ENCODE measurements at places on chromosomes 1 and 21.

DNA sequence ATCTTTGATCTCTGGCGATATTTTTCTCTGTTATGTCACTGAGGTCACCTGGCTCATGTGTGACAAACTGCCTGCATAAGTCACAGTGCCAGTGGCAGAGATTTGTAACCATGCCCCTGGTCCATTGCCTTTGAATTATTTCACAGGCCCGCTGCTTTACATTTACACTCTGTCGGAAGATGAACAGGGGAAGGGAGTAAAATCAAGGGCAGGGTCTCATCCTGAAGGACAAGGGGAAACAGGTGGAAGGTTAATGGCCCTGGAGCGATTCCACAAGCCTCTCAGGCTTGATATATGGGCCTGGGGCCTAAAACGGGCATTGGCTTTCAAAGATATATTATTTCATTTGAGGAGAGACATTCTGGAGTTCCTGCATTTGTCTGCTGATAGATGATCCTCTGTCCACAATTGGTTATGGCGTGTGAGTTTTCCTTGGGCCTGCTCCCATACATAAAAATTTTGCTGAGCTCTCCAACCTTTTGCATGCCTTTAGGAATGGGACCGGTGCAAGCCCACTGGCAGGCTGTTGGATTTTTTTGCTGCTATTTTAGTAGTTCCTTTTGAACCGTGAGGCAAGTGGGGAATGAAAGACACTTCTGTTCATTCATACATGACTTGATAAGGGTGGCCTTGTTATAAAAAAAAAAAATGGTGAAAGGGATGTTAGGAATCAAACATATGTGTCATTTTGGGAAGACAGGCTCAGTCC lies 51.9 kb downstream of the NR5A2 start:
- no peak for DNase-seq

GRCh38 chr1:204652497-204652896 lies 33.0 kb downstream of the LRRN2 start:
- DNase-seq, result no peak

DNA sequence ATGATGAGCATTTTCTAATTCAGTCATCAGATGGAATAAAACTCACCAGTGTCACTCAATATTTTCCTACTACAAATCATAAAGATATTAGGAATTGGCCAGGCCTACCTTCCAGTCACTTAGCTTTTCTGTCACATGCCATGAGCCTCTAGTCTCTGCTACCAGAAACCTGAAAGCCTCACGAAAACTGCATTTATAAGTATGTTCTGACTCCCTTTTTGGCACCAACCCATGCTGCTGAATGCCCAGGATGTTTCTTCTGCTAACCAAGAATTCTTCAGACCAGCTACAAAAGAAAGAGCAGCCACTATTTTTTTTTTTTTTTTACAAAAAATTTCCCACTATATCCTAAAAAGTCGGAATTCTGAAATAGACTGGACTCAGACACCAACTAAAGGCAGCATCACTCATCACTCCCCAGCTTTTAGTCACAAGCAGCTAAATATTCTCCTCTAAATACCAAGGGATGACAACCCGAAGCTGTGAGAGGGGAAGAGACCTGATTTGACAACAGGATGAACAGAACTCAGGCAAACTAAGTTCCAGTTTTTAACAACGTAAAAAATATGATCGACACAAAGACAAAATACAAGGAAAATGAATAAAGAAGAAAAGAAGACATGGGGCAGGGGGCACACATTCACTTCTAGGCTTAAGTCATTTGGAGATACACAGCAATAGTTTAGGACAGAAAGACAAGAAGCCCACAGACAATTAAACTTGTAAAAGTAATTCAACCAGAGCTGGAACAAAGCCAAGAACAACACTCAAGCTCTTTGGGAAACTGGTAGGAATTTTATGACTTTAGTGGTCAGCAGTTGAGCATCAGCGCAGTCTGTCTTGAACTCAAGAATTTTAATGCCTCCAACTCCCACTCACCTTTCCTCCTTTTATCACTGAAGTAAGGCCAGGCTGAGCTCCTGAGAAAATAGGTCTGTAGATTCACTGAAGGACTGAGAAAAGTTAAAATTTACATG lies 1.7 kb downstream of the DCAF8 start:
- no peak for DNase-seq

DNA sequence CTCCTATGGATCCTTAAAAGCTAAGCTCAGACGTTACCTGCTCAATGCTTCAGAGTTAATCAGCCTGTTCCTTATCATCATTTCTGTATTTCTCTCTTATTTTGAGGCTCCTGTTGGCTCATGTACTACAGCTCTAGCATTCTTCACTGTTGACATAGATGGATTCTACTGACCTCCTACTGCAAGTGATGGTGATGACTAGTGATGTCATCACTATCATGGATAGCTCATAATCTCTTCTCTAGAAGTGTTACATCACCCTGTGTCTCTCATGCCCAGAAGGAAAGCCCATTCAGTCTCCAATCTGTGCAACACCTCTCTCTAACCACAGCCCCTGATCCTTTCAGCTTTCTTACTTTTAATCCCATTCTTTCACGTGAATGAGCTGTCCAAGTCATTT lies 168.2 kb upstream of the DPT start:
- no peak for DNase-seq

GRCh38 chr1:170959385-170959784 lies 24.1 kb downstream of the MROH9 start:
- DNase-seq, result no peak

DNA sequence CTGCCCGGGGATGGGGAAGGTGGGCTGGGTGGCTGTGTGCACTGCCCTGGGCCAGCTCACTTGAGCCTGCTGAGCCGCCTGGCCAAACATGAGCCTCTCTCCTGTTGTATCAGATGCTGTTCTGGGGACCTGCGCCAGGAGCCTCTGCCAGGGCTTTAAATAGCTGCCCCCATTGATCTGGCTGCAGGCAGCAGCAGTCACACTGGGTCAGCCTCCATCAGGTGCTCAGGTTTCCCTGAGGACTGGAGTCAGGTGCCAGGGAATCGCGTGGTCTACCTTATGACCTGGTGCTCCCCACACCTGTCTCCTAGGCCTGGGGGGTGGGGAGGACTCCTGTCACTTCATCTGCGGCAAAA lies 700 bp upstream of the CCDC28B start:
- peak; percentile 89 for DNase-seq

- DNase-seq, result no peak
Measured at GRCh38 chr1:119290297-119290696, 78.3 kb upstream of the HAO2 start.

GRCh38 chr21:39387461-39388037 lies 38.7 kb upstream of the HMGN1 start:
- DNase-seq, result peak; percentile 93

DNA sequence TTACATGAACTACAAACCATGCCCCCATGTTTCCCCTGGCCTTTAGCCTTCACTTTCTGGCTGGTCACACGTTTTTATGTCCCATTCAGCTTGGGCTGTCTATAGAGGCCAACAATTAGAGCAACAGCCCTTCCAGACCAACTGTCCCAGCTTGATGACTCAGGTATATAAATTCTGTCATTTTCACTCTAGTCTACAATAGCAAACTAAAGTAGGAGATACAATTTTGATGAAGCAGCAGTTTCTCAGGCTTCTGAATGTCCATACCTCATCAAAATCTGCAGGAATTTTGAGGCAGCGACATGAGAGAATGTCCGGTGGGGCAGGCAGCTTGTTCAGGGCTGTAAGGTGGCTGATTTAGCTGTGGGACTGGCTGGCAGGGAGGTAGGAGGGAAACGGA lies 45.6 kb upstream of the VAV3 start:
- DNase-seq, result no peak

DNA sequence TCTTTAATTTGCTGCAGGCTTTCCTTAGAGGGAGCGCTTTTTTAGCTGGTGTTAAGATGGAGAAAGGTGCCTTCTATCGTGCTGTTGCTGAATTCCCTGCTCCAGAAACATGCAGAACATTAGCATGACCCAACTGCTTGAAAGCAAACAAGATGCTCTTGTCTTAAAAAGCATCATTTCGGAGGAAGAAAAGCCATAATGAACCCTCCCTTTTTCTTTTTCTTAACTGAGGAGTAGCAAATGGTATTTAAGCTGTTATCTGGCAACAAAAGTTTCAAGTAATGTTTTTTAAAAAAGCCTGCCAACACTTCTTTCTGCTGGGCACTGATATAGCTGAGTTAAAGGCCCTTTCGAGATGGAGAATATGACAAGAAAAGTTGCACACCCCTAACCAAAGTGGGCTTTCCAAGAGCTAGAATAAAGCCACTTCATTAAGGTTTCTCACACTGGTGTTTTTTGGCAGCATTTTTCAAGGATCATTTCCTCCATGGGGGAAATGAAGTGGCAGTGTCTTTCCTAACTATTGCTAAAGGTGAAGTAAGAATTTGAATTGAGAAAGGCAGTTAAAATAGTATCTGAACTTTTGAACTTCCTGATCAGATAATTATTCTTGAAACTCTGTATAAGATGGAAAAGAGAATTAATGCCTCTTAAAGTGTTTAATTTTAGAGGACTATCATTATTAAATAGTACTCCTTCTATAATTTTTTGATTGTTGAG lies 38.8 kb downstream of the ST6GALNAC5 start:
- no peak for DNase-seq

GRCh38 chr1:241816008-241816407 lies 32.0 kb upstream of the EXO1 start:
- DNase-seq, result no peak

DNA sequence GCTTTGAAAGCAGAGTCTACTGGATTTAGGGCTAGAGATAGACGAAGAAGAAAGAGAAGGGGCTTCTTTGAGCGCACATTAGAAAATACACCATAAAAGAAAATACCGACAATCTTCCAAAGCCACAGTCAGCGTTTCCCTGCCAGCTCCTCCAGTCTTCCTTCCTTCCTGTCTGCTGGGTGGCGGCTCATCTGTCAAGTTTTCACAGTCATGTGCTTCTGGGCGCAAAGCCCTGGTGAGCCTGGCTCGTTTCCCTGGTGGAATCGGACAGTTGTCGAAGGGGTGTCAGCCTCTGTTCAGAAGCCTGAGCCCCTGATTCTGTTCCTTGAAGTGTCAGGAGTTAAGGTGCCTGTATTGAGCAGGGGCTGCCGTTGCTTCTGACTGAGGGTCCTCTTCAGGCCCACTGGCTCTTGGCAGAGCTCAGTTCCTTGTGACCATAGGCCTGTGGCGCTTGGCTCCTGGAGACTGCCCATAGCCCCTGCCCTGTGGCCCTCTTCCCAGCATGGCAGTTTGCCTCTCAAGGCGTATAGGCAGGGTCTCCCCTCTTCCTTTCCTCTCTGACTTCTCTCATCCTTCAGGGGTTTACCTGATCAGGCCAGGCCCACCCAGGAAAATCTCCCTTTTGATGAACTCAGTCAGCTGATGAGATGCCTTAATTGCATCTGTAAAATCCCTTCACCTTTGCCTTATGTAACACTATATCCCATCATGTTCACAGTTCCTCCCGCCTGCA lies 58.6 kb downstream of the ADARB1 start:
- DNase-seq, result no peak

DNA sequence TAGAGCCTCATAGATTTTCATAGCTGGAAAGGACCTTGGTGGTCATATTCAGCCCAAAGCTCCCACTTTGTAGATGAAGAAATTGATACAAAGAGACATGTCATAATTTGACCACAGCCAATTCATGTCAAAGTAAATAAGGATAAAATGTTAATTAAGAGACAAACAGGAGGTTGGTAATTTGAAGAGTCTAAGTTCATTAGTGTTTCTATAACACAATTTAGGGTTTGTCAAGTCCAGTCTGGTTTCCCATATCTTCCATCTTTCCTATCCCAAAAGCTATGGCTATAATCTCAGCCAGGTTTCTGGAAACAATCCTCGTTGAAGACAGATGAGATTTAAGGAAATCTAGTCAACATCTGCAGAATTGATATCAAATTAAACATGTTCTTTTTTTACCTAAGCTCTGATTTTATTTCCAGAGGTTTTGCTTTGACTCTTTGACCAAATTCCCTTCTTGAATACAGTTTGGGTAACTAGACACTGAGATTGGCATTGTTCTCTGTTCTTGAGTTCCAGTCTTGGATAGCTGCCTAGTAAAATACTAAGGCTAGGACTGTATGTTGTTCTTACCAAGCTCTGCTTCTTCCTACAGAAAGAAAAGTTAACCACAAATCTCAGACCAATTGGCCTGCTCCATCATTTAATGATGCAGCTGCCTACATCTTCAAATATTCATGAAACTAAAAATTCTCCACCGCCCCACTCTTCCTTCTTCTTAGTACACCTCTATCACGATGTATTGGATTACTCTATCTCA lies 62.0 kb downstream of the SLC44A5 start:
- DNase-seq, result no peak

DNA sequence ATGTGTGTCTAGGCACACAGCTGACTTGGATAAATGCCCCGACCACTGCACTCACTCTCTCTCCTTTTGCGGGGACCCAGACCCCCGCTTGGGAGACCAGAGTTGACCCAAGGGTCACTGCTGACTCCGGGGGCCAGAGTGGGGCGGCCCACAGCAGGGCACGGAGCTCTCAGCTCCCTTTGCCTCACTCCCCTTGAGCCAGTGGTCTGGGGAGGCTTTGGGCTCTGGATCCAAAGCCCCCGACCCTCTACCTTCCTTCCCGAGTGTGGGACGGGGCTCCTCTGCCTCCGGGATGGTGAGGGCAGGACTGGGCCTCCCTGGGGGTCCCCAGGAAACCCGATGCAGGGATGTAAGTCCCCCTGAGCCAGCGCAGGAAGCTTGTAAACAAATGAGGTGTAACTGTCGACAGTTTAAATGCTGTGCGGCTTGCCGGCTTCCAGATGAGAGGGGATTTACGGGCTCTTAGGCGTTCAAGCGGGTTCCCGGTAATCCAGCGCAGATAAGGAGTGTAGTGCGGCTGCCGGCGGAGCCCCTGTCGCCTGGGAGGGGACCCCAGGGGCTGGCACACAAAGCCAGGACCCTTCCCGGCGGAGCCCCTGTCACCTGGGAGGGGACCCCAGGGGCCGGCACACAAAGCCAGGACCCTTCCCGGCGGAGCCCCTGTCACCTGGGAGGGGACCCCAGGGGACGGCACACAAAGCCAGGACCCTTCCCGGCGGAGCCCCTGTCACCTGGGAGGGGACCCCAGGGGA lies 7.4 kb downstream of the ACTRT2 start:
- DNase-seq, result no peak

DNA sequence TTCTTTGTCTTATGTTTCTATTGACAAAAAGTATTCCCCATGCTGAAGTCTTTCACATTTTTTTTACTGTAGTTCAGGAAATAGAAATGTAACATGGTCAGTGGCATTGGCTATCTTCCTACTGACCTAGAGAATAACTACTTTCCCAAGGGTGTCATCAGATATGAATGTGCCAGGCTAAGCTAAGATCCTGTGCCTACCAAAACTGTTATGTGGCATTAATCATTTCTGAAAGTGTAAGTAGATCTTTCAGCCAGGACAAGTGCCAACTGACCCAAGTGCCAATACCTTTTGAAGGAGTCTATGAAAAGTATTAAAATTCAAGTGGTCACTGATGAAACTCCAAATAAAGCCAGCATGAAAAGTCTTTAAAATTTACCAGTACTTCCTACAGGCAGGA lies 165.3 kb downstream of the TNFSF18 start:
- DNase-seq, result no peak
